ENCODE measurements at places on chromosomes 4 and X.

- DNase-seq = no peak
Observed at GRCh38 chr4:169107528-169107927, 97.5 kb upstream of the CBR4 start.

DNA sequence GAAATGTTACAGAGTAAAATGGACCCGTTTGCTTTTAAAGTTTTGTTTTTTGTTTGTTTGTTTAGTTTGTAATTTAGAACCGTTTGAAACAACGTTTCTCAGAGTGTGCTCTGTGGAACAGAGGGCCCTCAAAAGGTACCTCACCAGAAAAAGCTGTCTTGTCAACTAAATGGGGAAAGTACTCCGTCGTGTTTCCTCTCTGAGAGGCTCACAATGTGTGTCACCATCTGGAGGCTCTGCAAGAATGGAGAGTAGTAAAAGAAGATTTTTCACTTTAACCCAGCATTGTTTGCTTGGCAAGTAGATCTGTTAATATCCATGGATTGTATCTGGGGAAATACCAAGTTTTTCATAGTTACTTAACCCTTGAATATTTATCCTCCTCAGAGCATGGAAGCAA, 1.5 kb upstream of the ENPEP start:
- no peak for DNase-seq

DNA sequence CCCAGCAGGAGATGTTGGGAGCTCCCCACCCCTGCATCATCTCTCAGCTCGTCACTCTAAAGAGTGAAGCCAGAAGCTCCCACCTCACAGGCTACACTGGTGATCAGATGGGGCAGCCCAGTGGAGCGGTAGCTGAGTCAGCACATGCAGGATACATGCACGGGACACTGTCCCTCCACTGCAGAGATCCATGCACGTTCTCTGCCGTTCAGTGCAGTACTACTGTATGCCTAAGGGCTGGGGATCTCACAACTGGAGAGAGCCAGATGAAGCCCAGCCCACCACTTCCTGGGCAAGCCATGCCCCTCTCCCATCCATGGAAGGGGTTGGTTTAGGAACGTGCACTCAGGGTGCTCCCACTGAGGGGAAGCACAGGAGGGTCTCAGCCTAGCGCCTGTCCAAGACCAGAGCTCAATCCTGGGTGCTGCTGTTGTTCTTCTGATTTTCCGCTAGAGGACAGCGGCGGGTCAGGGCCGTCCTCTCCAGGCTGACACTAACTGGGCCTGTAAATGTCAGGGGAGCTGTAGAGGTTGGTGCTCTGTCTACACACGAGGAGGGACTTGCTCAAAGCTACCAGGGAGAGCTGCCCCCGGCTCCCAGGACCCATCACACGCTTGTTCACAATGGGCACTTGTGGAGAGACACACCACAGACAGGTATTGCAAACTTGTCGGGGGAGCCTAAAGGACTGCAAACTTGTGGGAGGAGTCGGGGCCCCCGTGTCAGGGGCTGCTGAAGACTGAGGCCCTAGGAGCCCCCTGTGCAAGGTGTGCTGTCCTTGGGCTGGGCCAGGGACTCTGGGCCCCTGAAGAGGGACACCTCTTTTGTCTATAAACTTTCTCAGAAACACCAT, 18.2 kb upstream of the ABLIM2 start:
- peak; percentile 41 for DNase-seq

GRCh38 chr4:11954093-11954492, 525.4 kb upstream of the HS3ST1 start:
- no peak for DNase-seq
